Stimulated activated naive B cell treated with anti-CD40 and anti-IgM and Interleukin-4, amounts not matched to agents 10 μg/mL and 1 μg/mL and 100 μg/mL, for 72 hours (primary cell): ENCODE measurements at places on chromosomes 5 and 9.
A peak's percentile ranks its signal among the peaks of the same experiment; 100 is the strongest.

DNA sequence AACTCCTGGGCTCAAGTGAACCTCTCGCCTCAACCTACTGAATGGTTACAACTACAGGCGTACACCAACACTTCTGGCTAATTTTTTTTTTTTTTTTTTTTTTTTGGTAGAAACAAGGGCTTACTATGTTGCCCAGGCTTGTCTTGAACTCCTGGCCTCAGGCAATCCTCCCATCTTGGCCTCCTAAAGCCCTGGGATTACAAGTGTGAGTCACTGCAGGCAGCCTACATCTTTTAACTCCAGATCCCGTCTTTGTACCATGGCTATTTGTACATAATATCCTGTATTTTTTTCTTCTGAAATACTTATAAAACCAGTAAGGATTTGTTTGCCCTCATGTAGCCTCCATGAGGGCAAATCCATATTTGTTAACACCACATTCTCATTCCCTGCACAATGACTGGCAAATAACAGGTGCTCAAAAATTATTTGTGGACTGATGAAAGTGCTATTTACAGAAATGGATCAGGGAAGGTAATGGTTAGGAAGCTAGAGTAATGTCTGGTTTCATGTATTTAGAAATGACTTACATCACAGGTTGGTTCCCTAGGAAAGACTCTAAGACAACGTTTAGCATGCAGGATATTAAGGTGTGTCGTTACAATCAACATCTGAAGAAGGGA lies 51.9 kb upstream of the POU5F2 start:
- no peak for DNase-seq

DNA sequence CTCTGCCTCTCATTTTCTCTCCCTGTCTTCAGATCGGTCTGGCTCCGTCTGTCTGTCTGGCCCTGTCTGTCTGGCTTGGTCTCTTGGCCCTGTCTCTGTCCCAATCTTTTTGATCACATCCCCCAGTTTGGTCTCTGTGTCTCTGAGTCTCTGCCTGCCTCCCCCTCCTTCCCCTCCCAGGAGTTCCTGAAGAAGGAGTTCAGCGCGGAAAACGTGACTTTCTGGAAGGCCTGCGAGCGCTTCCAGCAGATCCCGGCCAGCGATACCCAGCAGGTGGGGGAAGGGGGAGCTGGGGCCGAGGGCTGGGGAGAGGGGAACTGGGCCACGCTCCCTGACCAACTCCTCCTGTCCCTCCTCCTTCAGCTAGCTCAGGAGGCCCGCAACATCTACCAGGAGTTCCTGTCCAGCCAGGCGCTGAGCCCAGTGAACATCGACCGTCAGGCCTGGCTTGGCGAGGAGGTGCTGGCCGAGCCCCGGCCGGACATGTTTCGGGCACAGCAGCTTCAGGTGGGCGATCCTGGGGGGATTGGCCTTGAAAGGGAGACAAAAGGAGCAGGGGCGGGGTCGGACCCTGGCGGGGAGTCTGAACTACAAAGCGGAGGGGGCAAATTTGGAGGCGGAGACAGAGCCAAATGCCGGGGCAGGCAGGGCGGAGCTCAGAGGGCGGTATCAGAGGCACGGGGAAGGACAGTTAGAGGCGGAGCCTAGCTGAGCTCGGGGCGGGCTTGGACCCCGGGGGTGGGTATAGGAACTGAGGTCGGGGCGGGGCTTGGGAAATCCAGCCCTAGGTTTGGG lies 9.0 kb downstream of the RGS14 start:
- DNase-seq: no peak

- DNase-seq: no peak
Measured at GRCh38 chr5:160291467-160291866, 20.9 kb downstream of the CCNJL start.

DNA sequence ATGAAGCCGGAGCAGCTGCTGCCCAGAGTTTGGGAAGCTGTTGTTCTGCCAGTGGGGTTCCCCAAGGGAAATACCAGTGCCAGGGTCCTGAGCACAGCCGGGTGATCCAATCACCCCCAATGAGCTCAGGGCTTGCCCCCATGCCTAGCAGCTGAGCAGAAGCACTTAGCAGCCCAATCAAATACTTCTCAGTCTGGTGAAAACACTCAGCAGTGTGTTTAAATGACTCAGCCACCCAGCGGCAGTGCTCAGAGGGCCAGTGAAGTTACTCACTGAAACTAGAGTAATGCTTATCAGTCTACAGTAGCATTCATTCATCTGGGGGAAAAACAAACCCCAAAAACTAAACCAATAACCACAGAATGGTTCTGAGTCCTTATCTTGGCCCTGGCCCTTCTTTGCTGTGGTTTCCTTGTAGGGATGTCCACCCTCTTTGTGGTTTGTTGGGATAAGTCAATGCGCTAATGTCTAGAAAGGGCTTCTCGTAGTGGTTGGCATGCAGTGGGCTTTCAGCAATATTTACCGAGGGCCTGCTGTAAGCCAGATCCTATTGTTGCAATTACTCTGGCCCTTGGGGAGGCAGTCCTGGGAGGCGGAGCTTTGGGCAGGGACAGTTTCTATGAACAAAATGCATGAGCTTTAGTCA lies 43.1 kb downstream of the LHX2 start:
- peak; percentile 36 for DNase-seq

DNA sequence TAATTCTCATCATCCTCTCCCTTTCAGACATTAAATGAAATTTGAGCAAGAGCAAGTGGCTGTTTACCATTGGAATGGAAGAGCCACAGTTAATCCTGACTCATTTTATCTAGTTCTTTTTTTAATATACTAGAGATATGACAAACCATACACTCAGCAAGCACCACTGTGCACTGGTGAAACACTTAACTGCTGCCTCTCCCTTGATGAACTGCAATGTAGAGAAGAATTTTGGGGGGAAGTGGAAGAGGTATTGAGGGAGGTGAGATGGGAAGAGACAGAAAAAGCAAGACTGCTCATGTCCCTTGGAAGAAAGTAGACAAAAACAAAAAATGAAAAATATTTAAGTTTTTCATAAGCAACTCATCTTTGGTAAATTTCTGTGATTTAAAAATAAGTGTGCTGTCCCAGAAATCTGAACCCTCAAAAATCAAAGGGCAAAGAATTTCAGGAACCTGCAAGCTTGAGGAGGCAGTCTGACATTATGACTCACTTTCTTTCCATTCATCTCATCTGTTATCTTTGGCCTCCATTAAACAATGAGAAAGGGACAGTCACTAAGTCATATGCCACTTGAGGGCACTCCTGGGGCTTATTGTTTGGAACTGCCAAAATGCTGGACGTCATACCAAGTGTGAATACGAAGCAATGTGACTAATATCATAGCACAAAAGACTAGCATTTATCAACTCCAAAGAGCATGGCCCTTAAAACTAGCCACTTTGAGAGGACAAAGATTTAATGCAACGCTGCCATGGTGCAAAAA lies 566.8 kb upstream of the DMAC1 start:
- DNase-seq: no peak

DNA sequence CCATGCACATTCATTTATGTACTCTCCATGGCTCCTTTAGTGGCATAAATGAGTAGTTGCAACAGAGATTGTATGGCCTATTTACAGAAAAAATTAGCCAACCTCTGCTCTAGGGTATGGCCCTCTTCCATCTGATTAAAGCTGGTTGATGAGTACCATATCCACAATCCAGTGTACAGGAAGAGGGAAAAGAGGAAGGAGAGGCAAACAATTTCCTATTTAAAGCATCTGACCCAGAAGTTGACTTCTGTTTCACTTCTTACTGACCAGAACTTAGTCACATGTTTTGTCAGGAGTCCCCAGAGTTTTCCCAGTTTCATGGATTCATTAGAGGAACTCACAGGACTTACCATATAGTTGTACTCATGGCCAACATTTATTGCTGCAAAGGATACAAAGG lies 68.6 kb upstream of the STARD4 start:
- DNase-seq: no peak

DNA sequence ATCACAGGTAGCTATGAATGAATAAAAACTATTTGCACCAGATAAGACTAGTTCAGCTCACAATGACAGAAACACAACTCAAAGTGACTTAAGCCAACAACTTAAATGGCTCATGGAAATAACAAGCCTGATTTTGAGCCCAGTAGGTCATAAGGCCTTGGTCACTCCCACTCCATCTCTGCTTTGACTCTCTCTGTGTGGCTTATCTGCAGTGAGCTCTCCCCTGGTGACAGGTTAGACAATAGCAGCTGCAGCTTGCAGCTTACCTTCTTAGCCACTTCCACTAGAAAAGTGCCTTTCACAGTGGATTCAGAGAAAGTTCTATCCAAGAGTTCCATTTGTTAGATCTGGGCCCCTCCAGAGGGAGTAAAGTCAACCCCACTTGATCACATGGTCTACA lies 315.7 kb downstream of the RAB3C start:
- DNase-seq: no peak

DNA sequence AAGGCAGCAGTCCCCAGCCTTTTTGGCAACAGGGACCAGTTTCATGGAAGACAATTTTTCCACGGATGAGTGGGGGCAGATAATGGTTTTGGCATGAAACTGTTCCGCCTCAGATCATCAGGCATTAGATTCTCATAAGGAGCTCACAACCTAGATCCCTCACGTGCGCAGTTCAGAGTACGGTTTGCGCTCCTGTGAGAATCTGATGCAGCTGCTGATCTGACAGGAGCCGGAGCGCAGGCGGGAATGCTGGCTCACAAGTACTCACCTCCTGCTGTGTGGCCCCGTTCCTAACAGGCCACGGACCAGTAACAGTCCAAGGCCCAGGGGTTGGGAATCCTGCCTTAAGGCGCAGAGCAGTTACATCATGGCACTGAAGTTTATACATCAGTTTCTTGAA lies 3.3 kb upstream of the BRD3 start:
- DNase-seq: no peak

DNA sequence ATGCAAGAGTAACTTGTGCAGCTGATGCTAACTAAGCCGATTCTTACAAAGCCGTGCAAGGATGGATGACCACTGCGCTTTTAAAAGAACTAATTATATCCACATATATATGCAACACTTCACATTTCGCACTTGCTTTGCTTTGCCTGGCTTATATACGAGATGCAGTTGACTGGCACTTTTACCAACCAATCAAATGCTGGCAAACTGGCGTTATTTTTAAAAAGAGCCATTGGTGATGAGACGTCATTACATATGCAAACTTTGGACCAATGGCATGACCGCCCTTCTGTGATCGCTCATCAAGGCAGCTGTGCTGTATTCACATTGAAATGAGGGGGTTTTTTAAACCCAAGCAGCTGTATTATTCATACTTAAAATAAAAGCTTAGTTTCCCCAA lies 1147.7 kb upstream of the WWC1 start:
- DNase-seq: no peak
